Psoas muscle (tissue), 8 donors: ENCODE measurements at places on chromosomes 1 and 21. TPM values are rescaled to one million over a fixed set of nuclear protein-coding genes. Genes with fewer than 3 reads are reported as not detected.

DNA sequence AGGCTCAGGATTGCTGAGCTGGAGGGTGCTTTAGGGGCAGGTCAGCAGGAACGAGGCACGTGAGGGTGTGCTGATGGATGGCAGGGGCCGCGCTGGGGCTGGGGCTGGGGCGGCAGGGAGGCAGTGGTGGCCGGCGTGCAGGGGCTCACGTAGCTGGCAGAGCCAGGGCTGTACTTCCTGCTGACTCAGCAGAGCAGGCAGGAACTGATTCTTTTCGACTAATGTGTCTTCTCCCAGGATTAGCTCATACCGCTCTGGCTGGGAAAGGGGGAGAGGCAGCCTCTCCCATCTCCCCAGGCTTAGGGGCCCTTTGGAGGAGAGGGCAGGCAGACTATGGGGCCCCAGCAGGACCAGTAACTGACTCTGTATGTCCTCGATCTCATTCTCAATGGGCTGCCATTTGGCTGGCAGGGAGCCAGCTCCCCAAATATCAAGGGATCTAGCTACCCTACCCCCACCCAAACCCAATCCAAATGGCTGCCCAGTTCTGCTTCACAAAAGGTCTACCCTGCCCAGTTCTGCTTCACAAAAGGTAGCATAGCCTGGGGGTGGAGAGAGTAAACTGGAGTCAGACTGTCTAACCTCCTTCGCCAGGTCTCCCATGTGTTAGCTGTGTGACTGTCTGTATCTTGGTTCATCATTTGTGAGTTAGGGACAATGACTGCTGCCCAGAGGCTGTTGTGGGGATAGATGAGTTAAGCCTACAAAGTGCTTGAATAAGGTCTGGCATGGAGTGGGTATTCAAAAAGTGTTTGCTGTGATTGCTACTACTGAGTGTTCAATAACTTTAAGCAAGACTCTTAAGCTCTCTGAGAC is 100.1 kb upstream of the SLC2A1 start:
- no peak overlapping the region for H3K4me3 ChIP-seq
- no peaks in the 10 kb centered on the region for H3K4me1 ChIP-seq
- H3K27ac ChIP-seq: no peak overlapping the region
- H3K36me3 ChIP-seq: no peaks in the 10 kb centered on the region
- no peak for DNase-seq

GPX7 gene
- 5.6 TPM for total RNA-seq

SYT6 gene
- 0.81 TPM for total RNA-seq

CRYBG2 gene
- total RNA-seq: not detected

PNRC2 gene
- total RNA-seq: 58.2 TPM

- peaks cover 22% of the 10 kb centered on the region for H3K4me1 ChIP-seq
- H3K27me3 ChIP-seq: no peaks in the 10 kb centered on the region
- no peak overlapping the region for H3K4me3 ChIP-seq
- H3K36me3 ChIP-seq: no peaks in the 10 kb centered on the region
- peak overlapping the region; percentile 38 for H3K27ac ChIP-seq
Observed at GRCh38 chr1:147622731-147623130, 47.6 kb downstream of the ACP6 start.

GRCh38 chr1:220250681-220251080 is 21.6 kb downstream of the RAB3GAP2 start:
- no peaks in the 10 kb centered on the region for H3K36me3 ChIP-seq
- H3K4me1 ChIP-seq: no peaks in the 10 kb centered on the region
- DNase-seq: no peak
- no peak overlapping the region for H3K4me3 ChIP-seq
- H3K27me3 ChIP-seq: no peaks in the 10 kb centered on the region

DNA sequence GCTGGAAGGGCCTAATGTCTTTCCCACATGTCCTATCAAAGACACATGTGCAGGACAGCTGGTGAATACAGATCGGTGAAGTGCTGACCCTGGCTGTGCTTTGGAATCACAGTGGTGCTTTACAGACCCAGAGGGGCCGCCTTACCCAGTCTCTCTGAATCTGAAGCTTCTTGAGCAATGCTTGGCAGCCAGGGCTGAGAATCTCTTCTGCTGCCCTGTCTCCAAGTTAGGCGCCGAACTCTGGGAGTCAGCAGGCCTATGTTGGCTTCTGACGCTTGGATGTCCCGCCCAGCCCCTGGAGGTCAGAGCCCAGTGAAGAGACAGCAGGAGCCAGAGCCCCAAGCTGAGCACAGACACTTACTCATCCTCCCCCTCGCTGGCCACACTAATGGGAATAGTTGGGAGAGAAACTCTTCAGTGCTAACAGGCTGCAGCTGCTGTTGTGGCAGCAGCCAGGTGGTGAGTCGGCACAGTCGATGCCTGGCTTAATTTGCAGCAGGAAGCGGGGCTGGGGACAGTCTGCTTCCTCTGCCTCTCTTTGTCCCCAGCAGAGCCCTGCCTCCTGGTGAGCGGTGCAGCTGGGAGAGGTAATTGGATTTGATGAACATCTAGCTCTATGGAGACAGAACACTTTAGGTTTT is 68.1 kb downstream of the URB2 start:
- DNase-seq: peak; percentile 88
- peaks cover 24% of the 10 kb centered on the region for H3K4me1 ChIP-seq
- H3K4me3 ChIP-seq: peak overlapping the region; percentile 15
